ENCODE measurements at places on chromosomes 13 and 19.

DNA sequence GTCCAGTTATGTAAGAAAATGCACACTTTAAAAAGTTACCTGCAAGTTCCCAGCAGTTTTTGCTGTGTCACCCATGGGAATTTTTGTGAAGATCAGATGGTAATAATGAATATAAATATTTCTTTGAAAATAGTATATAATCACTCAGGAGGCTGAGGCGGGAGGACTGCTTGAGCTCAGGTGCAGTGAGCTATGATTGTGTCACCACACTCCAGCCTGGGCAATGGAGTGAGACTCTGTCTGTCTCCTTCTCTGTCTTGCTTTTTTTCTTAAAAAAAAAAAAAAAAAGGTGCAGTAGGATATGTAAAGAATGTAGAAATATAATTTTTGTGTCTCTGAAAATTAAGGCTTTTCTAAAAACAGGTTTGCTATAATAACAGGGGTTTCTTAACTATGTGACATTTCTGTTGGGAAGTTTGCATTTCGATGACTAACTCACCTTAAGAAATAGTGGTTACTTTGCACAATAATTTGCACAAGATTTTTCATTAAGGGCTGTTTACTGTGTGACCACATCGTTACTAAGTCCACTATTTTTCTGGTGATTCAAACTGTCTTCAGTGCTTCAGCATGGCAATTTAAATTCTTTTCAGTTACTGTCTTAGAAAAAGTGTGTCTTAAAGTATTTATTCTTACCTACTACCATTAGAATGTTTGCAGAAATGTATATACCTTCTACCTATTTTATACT is 37.3 kb downstream of the DNAJC3 start:
- peak; percentile 58 for DNase-seq

DNA sequence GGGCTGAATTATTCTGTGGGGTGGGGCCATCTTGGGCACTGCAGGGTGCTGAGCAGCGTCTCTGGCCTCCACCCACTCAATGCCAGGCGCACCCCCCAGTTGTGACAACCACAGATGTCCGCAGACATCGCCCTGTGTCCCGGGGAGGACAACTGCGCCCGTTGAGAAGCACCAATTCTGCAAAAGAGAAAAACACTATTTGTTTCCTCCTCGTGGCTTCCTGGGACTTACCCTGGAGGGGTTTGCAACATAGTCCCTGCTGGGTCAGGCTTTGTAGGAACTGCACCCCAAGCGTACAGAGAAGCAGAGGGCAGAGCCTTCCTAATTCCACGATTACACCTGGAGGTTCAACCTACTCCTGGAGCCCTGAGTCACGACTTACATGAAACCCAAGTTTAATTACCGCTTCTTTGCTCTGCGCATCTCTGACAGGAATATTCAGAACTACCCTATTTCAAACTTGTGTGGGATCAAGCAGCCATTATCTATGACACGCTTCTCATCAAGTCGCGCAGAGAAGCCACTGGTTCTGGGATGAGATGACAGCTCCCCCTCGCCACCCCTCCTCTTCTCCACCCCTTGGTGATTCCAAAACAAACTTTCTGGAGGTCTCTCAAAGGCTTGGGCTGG is 11.1 kb upstream of the SLC39A3 start:
- DNase-seq: no peak

GRCh38 chr19:14410091-14411051 is 8.8 kb downstream of the DDX39A start:
- no peak for DNase-seq

GRCh38 chr13:67120872-67121531 is 109.1 kb downstream of the PCDH9 start:
- DNase-seq: no peak

DNA sequence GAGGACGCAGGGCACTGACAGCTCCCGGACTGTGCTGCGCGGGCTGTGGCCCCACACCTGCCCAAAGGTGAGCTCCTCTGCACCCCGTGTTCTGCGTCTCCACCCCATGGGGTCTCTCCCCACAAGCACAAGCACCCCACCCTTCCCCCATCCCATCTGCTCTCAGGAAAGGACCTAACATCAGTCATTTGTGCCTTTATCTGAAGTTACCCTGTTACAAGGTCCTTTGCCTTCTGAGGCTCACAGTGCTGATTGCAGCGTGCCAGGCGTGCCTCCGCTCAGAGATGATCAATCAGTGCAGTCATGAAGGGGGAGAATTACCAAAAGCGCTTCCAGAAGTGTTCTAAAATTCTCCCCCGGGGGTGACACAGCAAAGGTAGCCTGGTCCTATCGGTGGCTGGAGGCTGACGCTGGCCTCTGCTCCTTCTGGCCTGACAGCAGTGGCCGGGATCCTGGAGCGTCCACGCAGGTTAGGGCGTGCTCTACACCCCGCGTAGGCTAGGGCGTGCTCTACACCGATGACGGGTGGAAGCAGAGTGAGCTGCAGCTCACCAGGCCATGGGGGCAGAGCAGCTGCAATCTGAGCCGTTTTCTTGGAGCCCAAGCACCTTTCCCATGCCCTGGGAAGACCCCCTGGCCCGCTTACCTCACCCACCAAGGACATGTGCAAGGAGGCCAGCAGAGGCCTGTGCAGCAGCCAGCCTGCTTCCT is 84.7 kb upstream of the TM9SF2 start:
- no peak for DNase-seq

GRCh38 chr13:77291774-77292173 is 35.1 kb downstream of the MYCBP2 start:
- no peak for DNase-seq

GRCh38 chr19:14004619-14005348 is 1.3 kb downstream of the RFX1 start:
- DNase-seq: peak; percentile 85

GRCh38 chr19:49432141-49433073 is 7.2 kb downstream of the GFY start:
- no peak for DNase-seq

DNA sequence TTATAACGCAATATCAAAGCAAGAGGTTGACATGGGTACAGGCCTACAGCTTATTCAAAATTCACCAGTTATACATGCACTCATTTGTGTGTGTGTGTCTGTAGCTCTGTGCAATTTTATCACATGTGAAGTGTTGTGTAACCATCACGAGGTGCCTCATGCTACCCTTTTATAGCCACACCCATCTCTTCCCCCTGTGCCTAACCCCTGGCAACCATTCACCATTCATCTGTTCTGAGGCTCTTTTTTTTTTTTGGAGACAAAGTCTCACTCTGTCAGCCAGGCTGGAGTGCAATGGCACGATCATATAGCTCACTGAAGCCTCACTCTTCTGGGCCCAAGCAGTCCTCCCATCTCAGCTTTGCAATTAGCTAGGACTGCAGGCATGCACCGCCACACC is 78.4 kb downstream of the DPF1 start:
- DNase-seq: no peak

DNA sequence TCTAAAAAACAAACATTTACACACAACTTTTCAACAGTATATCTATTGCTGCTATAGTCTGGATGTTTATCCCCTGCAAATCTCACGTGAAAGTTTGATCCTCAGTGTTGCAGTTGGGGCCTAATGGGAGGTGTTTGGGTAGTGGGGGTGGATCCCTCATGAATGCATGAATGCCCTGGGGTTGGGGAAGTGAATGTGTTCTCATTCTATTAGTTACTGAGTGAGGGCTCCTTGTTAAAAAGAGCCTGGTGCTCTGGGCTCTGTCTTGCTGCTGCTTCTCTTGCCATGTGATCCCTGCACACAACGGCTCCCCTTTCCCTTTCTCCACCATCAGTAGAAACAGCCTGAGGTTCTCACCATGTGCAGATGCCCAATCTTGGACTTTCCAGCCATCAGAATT is 242.7 kb upstream of the HTR2A start:
- no peak for DNase-seq

Data from HL-60 (cell line).